ENCODE measurements at places on chromosomes 2 and 18.

- no peak for DNase-seq
These were observed 41.1 kb upstream of the CCDC150 start for GRCh38 chr2:196598412-196598811.

GRCh38 chr2:65357959-65358294, 74.5 kb downstream of the SPRED2 start:
- no peak for DNase-seq

DNA sequence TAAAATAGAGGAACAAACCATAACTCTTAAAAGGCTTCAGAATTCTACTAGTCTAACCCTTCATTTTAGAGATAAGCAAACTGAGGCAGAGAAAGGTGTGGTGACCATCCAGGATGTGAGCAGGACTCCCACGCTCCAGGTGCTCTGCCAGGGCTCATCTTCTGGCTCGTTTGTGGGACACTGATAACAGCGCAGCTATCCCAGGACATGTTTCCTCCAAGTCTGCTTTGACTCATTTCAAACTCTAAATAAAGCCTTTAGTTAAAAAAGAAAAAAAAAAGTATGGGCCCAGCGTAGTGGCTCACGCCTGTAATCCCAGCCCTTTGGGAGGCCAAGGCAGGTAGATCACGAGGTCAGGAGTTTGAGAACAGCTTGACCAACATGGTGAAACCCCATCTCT, 28.4 kb downstream of the CNRIP1 start:
- DNase-seq = no peak

- DNase-seq = no peak
These were observed 44.4 kb downstream of the EXOC6B start for GRCh38 chr2:72781480-72781879.

Data from GOT3 (cell line).